ENCODE measurements at places on chromosomes 16 and 17.

GRCh38 chr17:82004517-82005455 is 17.9 kb downstream of the CENPX start:
- no peak for DNase-seq

GRCh38 chr17:5198472-5198871 is 6.8 kb upstream of the ZNF594 start:
- DNase-seq, result no peak

GRCh38 chr16:649631-650030 is 466 bp downstream of the WDR90 start:
- peak; percentile 61 for DNase-seq

- DNase-seq, result no peak
Observed at GRCh38 chr16:76984196-76984595, 206.8 kb upstream of the MON1B start.

DNA sequence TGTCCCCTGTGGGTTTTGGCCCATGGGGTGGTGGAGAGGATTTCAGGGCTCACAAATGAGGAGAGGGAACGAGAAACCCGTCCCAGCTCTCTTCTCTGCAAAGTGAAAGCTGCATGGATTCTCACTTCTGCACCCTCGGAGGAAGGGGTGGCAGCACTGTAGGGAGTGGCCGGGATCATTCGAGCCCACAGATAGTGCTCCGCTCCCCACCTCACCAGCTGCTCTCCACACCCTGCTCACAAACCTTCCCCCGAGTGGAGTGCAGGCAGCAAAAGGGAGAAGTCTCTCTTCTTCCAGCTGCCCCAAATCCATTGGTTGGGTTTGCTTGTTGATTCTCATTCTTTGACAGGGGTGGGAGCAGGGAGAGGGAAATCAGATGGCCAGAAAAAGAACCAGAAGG is 20.1 kb downstream of the STAT5A start:
- DNase-seq, result no peak

DNA sequence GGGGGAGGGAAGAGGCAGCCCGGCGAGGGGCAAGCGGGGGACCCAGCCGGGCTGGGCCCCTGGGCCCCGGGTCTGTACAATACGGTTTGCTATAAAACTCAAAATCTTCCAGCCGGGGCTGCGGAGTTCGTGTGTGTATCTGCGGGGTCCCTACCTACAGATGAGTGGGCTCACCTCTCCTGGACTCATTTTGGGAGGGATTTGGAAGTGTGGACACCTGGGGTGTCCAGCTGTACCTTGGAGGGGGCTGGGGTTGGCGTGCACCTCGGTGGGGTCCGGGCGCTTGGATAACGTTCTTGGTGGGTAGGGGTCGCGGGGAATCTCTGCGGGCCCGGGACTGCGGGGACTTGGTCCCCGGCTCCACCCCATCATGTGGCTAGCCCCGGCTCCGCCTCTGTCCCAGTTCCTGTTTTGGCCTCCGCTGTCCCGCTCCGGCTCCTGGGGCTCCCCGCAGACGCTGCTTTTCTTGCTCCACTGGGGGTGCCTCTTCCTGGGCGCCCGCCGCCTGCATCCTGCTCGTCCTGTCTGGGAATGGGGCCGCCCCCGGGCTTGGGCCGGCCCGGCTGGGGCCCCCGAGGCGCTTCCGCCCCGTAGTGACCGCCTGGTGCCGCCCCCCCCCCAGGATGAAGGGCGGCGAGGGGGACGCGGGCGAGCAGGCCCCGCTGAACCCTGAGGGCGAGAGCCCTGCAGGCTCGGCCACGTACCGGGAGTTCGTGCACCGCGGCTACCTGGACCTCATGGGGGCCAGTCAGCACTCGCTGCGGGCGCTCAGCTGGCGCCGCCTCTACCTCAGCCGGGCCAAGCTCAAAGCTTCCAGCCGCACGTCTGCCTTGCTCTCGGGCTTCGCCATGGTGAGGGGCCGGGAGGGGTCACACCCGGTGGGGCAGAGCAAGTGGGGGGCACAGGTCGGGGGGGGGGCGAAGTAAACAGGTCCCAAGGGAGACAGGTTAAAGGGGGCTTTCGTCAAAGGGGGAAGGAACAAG is at the start of gene ORAI3:
TSS of gene ORAI3 (plus strand) at position 402 of the 983 bp plus-strand sequence. CDS start at position 624, 222 bp downstream.
- peak; percentile 72 for DNase-seq

DNA sequence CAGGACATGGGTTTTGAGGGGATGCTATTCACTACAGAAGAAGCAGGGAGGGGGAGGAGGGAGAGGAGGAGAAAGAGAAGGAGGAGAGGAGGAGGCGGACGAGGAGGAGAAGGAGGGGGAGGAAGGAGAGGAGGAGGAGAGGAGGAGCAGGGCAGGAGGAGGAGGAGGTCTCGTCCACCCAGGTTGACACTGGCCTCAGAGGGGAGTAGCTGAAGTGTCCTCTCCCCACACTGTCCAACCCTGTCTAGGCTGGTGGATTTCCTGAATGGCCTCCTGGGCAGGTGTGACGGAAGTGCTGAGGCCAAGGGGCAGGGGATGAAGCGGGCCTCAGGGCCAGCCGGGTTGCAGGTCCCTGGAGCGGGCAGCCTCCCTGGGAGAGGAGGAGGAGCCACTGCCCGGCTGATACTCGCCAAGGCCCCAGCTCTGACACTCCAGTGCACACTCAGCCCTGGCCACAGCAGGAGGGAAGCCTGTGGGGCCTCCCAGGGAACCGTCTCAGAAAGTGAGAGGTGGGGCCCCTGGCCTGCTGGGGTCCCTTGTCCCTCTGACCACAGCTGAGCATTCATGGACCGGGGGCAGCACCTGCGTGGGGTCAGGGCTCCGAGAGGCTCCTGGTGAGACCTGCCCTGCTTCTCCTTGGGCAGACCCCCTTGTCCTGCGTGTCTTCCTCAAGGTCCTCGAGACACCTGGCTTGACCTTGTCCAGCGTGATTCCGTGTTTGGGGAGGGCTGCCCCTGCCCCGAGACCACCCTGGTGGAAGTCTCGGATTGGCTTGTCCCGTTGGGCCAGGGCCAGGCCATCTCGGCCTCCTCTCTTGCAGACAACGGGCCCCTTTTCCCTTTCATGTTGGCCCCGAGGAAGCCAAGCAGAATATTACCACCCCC is 200.6 kb upstream of the CIBAR2 start:
- DNase-seq, result no peak

GRCh38 chr17:11334493-11334892 is 93.5 kb downstream of the SHISA6 start:
- no peak for DNase-seq
